ENCODE measurements at places on chromosomes 12 and 14. TPM values are rescaled to one million over a fixed set of nuclear protein-coding genes. Genes with fewer than 3 reads are reported as not detected.
A peak's percentile ranks its signal among the peaks of the same experiment; 100 is the strongest.

Gene ENO2
- total RNA-seq, result 11.2 TPM

Gene FAM186B
- 0.70 TPM for total RNA-seq

Gene SIX6
- not detected for total RNA-seq

Gene CLEC2D
- 3.1 TPM for total RNA-seq

Gene TUBA1A
- 139 TPM for total RNA-seq

Gene FOXG1
- total RNA-seq, result not detected

Gene PTPN21
- total RNA-seq, result 59.1 TPM

Gene OAS1
- total RNA-seq, result 12.3 TPM

Gene MEG3
- 12.5 TPM for total RNA-seq

Gene RNASE11
- total RNA-seq, result not detected

DNA sequence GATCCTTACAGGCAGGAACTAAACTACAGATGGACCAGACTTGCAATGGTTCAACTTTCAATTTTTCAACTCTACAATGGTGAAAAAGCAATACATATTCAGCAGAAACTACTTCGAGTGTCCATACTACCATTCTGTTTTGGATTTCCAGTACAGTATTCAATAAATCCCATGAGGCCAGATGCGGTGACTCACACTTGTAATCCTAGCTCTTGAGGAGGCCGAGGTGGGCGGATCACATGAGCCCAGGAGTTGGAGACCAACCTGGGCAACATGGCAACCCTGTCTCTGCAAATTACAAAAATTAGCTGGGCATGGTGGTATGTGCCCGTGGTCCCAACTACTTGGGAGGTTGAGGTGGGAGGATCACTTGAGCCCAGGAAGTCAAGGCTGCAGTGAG is 336.1 kb downstream of the MED13L start:
- H3K4me1 ChIP-seq, result no peaks in the 10 kb centered on the region
- H3K27ac ChIP-seq, result no peak overlapping the region
- H3K4me3 ChIP-seq, result no peak overlapping the region
- no peak for DNase-seq
- H3K27me3 ChIP-seq, result no peaks in the 10 kb centered on the region

DNA sequence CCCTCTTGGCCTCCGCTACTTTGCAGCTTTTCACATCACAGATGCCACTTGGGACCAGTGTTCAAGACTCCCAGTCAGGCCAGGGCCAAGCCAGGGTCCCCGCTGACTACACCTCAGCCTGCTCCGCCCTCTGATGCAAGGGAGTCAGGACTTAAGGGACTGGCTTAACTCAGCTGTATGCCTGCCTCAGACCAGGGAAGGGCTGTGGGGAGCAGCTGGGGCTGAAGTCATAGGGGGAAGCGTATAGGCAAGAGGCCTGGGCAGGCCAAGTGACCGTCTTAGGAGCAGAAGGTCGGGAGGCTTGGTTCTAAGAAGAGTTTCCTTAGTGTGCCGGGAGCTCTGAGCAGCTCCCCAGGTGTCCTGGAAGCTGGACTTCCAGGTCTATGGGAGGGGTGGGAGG is 21.9 kb downstream of the KDM2B start:
- H3K4me1 ChIP-seq, result no peaks in the 10 kb centered on the region
- H3K4me3 ChIP-seq, result no peak overlapping the region
- H3K27ac ChIP-seq, result no peak overlapping the region
- no peaks in the 10 kb centered on the region for H3K36me3 ChIP-seq
- no peaks in the 10 kb centered on the region for H3K27me3 ChIP-seq
- no peak for DNase-seq

DNA sequence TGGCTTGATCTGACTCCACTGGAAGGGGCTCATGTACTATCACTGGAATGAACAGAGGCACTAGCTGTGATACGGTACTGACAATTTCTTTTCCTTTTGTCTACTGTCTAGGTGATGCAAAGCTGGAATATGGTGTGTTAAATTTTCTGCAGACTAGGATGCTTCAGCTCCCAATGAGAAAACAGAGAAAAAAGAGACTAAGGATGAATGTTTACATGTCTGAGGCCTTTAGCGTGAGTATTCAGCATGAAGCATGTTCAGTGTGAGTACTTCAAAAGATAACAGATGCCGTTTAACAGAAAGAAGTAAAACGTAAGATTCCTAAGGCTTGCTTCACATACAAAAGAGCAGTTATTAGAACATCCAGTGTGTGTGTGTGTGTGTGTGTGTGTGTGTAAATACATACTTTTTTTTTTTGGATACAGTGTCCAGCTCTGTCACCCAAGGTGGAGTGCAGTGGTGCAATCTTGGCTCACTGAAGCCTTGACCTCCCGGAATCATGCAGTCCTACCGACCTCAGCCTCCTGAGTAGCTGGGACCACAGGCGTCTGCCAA is 92.3 kb upstream of the FERMT2 start:
- H3K27me3 ChIP-seq, result no peaks in the 10 kb centered on the region
- peaks cover 36% of the 10 kb centered on the region for H3K4me1 ChIP-seq
- H3K27ac ChIP-seq, result no peak overlapping the region
- peaks cover 9% of the 10 kb centered on the region for H3K36me3 ChIP-seq
- no peak for DNase-seq

DNA sequence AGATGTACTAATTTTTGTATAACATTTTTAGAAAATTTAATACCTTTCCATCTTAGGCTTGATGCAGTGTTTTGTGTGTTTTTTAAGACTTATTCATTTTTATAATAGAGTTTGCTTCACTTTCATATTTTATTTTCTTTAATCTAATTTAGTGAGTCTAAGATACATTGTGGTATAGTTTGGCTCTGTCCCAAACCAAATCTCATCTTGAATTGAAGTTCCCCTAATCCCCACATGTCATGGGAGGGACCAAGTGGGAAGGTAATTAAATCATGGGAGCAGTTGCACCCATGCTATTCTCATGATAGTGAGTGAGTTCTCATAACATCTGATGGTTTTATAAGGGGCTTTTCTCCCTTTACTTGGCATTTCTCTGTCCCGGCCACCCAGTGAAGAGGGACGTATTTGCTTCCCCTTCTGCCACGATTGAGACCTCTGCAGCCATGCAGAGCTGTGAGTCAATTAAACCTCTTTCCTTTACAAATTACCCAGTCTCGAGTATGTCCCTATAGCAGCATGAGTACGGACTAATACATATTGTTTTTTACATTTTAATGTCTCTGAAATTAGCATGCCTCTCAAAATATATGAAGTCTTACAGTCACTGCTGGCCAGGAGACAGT is 34.9 kb downstream of the GABARAPL1 start:
- H3K4me1 ChIP-seq, result no peaks in the 10 kb centered on the region
- no peaks in the 10 kb centered on the region for H3K27me3 ChIP-seq
- no peaks in the 10 kb centered on the region for H3K36me3 ChIP-seq
- no peak overlapping the region for H3K27ac ChIP-seq

DNA sequence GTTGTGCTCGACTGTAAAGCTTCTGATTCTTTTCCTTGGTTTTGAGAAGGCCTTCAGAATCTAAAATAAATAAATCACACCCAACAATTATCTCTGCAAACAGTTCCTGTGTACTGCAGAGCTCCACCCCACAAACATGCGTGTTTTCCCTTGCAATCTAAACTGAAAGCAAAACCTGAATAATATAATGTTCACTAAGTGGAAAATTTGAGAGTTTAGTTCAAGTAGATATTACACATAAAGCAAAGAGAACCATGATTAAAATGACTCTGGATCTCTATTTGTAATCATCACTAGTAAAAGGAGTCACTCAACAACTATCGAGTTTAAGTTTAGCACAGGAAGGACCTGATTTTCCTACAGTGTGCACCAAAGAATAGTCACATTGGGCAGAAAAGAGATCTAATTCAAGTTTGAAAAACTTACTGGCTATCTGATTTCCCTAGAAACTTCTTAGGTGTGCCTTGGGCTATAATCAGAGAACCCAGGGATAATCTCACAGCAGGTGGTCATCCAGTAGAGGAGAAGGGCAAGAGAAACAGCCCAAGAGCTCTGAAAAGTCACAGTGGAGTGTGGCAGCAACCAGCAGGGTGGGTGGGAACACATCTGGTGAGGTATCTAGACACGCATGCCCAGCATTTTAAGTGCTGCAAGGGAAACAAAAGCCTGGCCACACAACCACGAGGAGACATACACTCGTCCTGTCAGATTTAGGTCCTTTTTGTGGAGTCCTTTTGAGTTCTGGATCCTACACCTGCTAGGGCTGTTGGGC is 25.4 kb downstream of the ATG14 start:
- H3K4me1 ChIP-seq, result peaks cover 38% of the 10 kb centered on the region
- H3K27ac ChIP-seq, result peak overlapping the region; percentile 62
- no peak overlapping the region for H3K4me3 ChIP-seq

DNA sequence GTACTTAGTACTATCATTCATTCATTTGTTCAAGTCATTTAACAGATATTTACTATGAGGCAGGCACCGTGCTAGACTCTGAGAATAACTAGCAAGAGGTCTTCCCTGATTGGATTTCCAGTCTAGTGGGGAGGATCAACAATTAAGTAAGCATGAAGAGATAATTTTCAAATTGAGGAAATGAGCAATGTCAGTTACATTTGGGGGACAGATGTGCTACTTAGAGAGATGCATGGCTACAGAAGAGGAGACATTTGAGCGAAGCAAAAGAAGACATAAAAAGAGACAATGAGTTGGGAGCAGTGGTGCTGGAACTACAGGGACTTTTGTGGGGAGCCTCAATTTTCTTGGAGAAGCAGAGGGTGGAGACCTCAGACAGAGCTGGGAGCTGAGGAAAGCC is 7.7 kb downstream of the KCNA5 start:
- H3K4me3 ChIP-seq, result no peak overlapping the region
- DNase-seq, result no peak
- no peak overlapping the region for H3K27ac ChIP-seq
- H3K27me3 ChIP-seq, result no peaks in the 10 kb centered on the region
- H3K4me1 ChIP-seq, result peaks cover 24% of the 10 kb centered on the region

DNA sequence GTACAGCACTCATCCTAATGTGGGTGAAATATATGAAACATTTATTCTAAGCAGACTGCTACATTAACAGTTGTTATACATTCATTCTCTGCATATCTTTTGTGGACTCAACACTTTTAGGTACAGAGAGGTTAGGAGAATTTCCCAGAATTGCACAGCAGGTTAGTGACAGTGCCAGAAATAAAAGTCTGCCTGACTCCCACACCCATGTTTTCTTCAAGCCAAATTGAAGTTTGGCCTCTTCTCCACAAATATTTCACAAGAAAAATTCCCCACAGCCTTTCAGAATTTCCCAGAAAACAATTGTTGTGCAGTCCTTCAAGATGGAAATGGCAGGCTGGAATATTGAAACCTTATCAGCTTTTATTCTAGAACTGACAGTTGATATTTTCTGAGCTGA is 464.8 kb downstream of the RAD51B start:
- H3K36me3 ChIP-seq, result no peaks in the 10 kb centered on the region
- no peaks in the 10 kb centered on the region for H3K27me3 ChIP-seq
- no peak overlapping the region for H3K27ac ChIP-seq
- no peak overlapping the region for H3K4me3 ChIP-seq
- no peak for DNase-seq
- peaks cover 49% of the 10 kb centered on the region for H3K4me1 ChIP-seq

DNA sequence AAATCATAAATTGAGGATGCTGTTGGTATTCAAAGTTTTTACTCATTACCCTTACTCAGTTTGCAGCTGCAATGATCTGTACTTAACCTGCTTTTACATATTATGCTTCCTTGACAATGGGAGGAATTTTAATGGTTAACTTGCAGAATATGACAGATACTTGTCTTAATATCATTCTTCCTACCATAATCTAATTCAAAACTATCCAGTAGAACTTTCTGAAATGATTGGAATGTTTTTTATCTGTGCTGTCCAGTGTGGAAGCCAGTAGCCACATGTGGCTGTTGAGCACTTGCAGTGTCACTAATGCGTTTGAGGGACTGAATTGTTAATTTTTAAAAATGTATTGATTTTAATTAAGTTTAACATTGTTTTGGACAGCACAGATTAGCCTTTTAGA is 23.5 kb downstream of the FGFR1OP2 start:
- no peaks in the 10 kb centered on the region for H3K27me3 ChIP-seq
- no peaks in the 10 kb centered on the region for H3K4me1 ChIP-seq
- H3K36me3 ChIP-seq, result peaks cover 98% of the 10 kb centered on the region
- DNase-seq, result no peak
- no peak overlapping the region for H3K4me3 ChIP-seq

DNA sequence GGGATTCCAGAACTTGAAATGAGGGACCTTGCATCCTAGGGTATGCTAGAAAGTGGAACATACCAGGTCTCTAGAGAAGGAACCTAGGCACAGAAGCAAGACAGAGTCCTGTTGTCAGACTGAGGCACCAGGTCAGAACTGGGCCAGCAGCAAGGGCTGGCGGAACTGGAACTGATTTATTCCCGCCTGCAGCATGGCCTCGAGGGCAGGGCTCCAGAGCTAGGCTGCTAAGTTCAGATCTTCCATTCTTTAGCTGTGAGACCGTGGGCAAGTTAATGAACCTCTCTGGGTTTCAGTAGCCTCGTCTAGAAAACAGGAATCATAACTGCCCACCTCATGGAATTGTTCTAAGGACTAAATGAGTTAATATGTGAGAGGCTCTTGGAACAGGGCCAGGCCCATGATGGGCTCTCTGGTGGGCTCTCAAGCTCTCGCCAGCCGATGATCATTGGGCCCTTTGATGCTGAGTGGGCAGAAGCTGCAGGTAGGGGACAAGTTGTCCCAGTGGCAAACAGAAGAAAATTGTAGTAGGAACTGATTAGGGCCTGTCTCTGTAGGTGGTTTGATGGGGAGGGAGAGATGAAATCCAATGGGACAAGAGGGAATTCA is 199.8 kb downstream of the ZFP36L1 start:
- H3K27me3 ChIP-seq, result no peaks in the 10 kb centered on the region
- no peak for DNase-seq
- peak overlapping the region; percentile 18 for H3K27ac ChIP-seq
- peaks cover 53% of the 10 kb centered on the region for H3K4me1 ChIP-seq

DNA sequence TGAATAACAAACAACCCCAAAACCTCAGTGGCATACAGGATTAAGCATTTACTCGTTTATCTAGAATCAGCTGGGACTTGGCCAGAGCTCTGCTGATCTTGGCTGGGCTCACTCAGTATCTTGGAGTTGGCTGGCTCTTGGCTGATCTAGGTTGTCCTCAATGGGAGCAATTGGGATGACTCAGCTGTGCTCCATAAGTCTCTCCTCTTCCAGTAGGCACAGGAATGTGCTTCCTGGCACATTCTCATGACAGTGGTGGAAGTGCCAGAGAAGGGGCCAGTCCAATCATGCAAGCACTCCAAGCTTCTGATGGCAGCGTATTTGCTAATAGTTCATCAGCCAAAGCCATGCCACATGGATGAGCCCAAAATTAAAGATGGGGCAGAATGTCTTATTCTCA is 41.7 kb upstream of the ANO4 start:
- no peaks in the 10 kb centered on the region for H3K36me3 ChIP-seq
- no peaks in the 10 kb centered on the region for H3K27me3 ChIP-seq
- H3K27ac ChIP-seq, result no peak overlapping the region
- H3K4me1 ChIP-seq, result no peaks in the 10 kb centered on the region
- DNase-seq, result no peak
- no peak overlapping the region for H3K4me3 ChIP-seq

DNA sequence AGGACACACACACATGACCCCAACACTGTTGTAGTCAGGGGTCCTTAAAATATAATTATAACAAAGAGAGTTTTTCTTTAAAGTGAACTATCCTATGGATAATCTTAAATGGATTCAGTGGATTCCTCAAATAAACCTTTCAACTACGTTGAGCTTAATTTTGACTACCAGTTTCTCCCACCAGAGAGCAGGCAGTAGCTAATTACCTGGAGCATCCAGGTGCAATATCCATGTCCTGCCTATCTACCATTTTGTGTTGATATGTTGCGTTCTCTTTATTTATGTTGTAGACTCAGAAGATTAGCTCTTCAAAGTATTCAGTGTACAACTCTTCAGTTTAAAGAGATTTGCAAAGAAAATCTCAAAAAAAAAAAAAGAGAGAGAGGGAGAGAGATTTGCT is 127.2 kb upstream of the GZMB start:
- no peaks in the 10 kb centered on the region for H3K36me3 ChIP-seq
- H3K27me3 ChIP-seq, result no peaks in the 10 kb centered on the region
- no peaks in the 10 kb centered on the region for H3K4me1 ChIP-seq
- no peak for DNase-seq
